Stromal cell of bone marrow (primary cell): ENCODE measurements at places on chromosomes 3 and 15.

DNA sequence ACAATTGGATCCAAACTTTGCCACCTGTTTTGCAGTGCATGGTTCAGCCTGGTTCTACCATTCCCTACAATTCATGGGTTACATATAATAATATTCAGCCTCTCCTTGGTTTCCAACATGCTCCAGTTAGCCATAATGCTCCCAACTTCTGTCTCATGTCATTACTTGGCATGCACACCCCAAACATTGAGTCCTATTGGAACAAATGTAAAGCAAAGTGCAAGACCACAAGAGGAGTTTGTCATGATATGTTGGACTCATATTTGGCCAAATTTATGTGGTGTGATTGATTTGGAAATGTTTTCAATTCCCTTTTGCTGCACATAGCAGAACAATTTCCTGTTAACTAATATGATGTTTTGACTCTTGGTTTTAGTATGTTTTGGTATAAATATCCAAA, 50.2 kb downstream of the KCNAB1 start:
- no peak for DNase-seq

- DNase-seq = no peak
Measured at GRCh38 chr3:169694117-169694516, 30.6 kb upstream of the MECOM start.

- DNase-seq = peak; percentile 44
Measured at GRCh38 chr3:101042996-101043686, 49.9 kb upstream of the ABI3BP start.

DNA sequence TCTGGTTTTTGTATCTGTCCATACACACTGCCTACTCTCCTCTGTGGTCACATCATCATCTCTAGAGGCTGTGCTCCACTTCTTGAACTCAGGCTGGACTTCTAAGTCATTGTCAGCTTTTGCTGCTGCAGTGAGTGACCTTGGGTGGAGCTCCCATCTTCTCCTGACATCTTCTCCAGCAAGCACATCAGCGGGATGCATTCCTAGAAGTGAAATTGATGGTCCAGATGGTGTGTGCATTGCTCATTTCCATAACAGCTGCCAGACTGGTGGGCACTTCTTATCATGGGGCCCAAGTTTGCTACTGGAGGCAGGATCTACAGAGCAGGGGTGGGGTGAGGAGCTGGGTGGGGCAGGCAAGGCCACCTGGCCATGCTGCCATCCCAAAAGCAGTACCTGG, 109.9 kb downstream of the DNAJB8 start:
- no peak for DNase-seq

DNA sequence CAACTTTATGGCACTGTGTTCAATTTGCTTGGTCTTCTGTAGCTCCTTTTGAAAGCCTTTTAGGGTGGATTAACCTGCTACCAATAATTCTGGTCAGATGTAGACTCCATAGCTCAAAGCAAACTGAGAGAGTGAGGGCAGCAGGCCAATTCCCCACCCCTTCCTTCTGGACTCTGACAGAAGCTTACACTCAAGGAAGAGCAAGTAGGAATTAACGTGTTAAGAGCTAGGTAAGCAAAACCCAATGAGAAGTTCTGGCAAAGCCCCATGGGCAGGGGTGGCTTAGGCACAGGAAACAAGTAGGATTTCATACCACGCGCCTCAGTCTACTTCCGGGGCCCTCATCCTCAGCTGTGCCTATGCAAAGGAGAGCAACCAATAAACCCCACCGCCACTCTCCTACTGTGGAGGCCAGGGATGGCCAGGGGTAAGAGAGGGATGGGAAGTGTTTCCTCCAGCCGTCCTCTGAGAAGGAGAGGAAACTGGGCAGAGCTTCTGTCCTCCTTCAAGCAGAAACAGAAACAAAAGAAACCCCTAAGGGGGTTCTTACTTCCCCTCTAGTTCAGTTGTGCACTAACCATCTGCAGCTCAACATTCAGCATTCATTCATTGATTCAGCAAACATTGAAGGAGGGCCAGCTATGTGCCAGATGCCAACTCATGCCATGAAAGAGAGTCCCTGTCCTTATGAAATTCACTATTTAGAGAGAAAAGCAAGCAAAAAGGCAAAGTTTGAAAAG, 12.6 kb downstream of the CCR5 start:
- DNase-seq = no peak

DNA sequence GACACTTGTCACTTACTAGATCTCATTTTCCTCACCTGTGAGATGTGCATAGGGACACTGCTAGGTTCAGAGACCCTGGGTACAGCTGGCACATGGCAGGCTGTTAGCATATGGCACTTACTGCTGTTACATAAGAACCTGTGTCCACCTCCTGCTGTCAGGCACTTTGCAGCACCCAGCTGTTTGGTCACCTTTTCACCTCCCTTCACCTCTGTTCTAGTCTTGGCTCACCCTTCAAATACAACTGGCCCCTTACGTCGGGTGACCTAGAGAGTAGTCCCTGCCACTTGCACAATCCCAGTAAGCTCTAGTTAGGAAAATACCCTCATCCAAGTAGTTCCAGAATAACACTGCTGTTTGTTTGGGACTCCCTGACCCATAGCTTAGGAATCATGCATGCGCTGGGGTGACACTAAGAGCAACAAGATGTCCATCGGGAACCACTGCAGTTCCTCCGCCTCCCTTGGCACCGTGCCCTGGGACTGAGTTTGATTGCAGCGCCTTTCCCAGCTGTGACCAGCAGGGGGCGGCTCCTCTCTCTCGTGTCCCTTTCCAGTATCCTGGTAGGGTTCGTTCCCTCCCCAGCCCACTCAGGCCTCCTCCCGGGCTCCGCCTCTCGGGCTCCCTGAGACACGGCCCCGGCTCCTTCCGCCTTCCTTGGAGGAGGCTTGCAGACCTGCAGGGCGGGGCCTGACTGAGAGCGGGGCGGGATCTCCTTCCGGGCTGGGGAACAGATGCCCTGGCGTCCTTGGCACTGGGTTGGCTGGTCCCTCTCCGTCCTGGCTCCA, 78.6 kb downstream of the ABHD5 start:
- peak; percentile 92 for DNase-seq

- no peak for DNase-seq
Measured at GRCh38 chr3:56795829-56796185, 5.9 kb downstream of the ARHGEF3 start.

GRCh38 chr15:86336051-86336788, 256.5 kb downstream of the AGBL1 start:
- DNase-seq = peak; percentile 79

DNA sequence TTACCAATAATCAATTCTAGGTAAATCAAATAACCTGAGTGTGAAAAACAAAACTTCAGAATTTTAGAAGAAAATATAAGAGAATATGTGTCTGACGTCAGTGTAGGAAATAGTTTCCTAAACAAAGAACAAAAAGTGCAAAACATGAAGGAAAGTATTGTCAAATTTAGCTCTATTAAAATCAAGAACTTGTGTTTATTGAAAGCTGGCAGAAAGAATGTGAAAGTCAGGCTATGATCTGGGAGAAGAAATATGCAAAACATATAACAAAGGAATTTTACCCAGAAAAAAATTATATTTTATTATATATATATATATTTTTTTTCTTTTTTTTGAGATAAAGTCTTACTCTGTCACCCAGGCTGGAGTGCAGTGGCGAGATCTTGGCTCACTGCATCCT, 129.1 kb upstream of the ANKRD28 start:
- no peak for DNase-seq

DNA sequence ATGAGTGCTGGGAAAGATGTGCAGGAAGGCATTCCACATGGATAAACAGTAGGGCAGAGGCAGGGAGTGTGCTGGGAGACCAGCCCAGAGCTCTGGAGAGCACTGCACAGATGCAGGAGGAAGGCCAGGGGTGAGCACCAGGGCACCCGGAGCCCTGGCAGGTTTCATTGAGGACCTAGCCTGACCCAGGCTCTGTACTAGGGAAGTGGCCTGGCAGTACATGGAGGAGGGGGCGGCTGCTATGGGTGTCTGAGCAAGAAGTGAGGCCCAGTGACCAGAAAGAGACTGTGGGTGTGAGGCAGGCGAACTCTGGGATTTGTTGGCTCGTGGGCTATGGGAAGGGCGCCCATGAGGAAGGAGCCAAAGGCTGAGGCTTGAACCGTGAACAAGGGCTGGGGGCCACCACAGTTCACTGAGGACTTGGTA, 139.1 kb downstream of the DNAJB8 start:
- no peak for DNase-seq

DNA sequence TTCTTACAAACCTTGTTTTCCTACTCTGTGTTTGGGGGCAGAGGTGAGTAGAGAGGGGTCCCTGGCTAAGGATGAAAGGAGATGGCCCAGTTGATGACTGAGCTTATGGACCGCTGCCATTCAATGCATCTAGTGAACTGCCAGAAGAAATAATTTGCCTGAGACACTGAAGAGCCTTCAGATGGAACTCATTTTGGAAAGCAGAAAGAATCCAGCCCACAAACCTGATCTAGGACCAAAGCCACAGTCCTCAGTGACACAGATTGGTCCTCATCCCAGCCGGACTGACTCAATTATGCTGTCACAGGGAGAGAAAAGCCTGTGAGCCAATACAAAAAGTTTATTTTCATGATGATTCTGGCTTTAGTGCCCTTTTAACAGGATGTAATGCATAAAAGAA, 82.7 kb downstream of the CD47 start:
- DNase-seq = peak; percentile 36

DNA sequence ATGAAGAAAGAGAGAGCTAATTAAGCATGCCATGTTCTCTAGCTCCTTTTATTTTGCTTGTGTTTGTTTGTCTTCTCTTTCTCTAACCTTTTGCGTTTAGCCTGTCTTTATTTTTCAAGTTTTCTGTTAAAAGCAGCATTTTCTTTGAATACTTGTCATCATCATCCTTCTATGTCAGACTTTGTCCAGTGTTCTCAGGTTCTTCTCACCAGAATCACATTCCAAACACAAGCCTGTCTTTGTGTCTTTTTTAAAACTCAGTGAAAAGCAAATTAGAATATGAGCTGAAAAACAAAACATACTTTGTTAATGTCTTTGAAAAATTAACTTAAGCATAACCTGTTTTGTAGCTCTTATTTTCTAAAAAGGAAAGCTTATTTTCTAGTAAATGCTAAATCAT, 62.4 kb downstream of the LEKR1 start:
- no peak for DNase-seq

DNA sequence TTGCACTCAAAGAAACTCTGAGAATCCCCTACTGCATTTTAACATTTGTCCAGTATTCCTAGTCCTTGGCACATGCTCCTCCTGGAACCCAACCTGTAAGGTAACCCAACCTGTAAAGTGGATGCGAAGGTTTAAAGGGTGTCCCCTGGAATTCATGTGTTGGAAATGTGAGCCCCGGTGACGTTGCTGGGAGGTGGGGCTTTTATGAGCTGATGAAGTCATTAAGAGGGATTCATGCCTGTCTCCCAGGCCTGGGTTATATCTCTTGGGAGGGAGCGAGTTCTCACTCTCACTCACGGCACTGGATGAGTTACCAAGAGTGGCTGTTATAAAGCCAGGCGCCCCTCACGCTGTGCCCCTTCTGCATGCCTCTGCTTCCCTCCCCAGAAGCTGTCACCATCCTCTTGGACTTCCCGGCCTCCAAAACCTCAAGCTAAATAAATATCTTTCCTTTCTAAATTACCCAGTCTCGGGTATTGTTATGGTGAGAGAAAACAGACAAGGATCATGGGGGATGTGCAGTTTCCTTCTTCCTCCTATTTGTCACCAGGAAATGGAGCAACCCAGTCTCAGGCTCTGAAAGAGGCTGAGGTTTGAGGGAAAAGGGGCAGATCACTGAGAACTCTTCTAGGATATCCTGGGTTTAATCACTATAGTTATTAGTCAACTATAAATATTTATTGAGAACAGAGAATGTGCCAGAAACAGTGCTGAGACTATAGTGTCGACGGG, 7.6 kb downstream of the XXYLT1 start:
- DNase-seq = no peak

- DNase-seq = no peak
Measured at GRCh38 chr3:69803681-69804270, 64.5 kb downstream of the MITF start.

DNA sequence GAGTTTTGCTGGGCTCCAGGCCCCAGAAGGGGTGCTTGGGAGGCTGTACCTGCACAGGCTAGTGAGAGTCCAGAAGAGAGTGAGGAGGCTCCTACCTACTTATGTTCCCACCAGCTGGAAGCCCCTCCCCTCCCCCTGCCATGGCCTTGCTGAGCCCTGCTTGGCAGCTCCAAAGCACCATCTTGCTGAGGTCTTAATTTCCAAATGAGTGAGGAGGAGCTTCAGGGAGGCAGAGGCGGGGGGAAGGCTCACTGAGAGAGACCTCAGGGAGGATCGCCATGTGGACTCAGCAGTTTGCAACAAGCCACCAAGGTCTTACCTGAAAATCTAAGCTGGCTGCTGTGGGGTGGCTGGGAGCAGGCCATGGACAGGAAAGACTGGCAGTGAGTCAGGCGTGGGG, 8.7 kb upstream of the CACNA2D2 start:
- DNase-seq = no peak

DNA sequence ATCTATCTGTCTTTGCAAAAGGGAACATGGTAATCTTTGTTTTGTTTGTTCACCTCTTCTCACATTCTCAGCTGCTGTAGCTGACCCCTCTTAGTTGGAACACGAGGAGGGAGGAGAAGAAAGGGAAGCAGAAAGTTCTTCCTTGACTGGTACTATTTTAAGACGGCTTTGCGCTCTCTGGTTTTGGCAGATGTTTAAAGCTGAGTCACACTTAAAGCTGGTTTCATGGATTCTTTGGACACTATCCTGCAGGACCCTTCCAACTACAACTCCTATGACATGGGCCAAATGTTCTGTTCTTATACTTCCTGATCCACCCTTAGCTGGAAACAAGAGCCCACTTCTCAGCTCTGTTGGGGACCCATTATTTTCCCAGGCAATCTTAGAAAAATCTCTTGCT, 40.6 kb upstream of the FXR1 start:
- DNase-seq = peak; percentile 58

GRCh38 chr15:83913034-83913632, 259.2 kb downstream of the ADAMTSL3 start:
- no peak for DNase-seq

DNA sequence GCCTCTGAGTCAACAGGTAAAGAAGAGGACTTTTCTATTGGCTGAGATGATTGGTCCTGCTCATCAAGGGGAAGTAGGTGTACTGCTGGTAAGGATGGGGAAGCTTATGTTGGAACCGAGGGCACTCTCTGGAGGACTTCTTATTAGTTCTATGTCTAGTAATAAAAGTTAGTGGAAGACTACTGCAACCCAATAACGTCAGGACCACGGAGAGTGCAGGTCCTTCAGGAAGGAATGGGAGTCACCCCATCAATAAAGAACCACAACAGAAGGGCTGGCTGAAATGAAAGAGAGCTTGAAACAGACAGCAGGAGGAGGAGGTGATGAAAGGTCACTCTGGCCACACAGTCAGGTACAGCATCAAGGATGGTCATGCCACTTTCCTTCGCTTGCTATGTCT, 68.8 kb upstream of the PRR23E start:
- no peak for DNase-seq
